Right cardiac atrium (tissue), 5 donors: ENCODE measurements at places on chromosomes 6 and 20.

GRCh38 chr6:166736634-166737033, 109.6 kb upstream of the RPS6KA2 start:
- no peak for DNase-seq

DNA sequence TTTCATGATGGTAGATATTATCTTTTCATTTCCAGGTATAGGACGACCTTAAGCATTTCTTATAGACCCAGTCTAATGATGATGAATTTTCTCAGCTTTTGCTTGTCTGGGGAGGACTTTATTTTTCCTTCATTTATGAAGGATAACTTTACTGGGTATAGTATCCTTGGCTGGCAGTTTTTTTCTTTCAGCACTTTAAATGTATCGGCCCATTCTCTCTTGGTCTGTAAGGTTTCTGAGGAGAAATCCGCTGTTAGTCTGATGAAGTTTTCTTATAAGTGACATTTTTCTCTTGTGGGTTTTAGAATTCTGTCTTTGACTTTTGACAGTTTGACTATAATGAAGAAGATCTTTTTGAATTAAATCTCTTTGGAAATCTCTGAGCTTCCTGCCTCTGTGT, 144.7 kb upstream of the SLC22A23 start:
- DNase-seq: no peak

GRCh38 chr6:1884313-1884712, 274.6 kb downstream of the FOXC1 start:
- no peak for DNase-seq

GRCh38 chr20:57395111-57395966, 4.1 kb downstream of the RBM38 start:
- DNase-seq: peak; percentile 94

- DNase-seq: no peak
Observed at GRCh38 chr6:159172091-159172491, 2.9 kb downstream of the FNDC1 start.

- DNase-seq: no peak
Observed at GRCh38 chr6:133542056-133542821, 301.1 kb downstream of the EYA4 start.

DNA sequence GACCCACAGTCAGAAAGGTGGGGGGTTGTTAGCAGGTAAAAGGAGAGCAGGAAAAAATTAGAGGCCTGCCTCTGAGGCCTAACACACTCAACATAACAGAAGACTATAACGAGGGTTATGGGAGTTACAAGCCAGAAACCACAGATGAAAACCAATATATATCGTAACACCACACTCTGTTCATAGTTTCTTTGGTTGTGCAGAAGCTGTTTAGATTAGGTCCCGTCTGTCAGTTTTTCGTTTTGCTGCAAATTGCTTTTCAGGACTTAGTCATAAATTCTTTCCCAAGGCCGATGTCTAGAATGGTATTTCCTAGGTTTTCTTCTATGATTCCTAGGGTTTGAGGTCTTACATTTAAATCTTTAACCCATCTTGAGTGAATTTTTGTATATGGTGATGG, 3.7 kb upstream of the MAP3K5 start:
- DNase-seq: no peak

DNA sequence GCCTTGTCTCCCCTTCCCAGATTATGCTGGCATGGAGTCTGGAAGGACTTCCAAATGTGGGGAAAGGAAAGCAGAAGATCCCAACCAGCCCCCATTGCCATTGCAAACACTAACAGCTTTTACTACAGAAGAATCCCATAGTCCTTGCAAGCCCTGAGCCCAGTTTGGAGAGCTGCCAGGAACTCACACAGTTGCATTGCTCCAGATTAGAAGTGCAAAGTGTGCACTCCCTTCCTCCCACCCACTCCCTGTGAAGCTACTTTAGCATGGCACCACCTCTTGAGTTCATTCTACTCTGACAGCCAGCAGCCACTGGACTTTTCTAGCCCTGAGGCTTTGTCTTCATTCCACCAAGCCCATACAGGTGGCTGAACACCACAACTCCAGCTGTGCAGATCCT, 67.6 kb downstream of the SLC22A2 start:
- no peak for DNase-seq

- DNase-seq: no peak
Observed at GRCh38 chr20:59993736-59994430, 35.7 kb downstream of the CDH26 start.

- DNase-seq: no peak
Observed at GRCh38 chr6:75135450-75135849, 70.4 kb downstream of the COL12A1 start.

DNA sequence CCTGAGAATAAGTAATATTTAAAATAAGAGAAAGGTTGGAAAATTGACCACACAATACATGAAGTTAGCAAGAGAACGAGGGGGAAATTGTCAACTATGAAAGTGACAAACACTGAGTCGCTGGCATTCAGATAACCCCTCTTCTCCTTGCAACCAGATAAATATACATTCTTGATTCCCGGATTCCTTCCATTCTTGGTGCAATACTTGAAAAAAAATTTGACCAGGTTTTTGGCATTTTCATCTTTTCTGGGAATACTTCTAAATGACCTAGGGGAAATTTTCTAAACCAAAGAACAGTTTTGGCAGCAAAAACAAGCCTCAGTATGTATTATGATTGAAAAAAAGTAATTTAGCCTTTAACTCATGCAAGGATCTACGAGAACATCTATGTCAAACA, 164.0 kb downstream of the PDE7B start:
- no peak for DNase-seq

GRCh38 chr6:8236956-8237355, 134.6 kb upstream of the EEF1E1 start:
- DNase-seq: no peak

DNA sequence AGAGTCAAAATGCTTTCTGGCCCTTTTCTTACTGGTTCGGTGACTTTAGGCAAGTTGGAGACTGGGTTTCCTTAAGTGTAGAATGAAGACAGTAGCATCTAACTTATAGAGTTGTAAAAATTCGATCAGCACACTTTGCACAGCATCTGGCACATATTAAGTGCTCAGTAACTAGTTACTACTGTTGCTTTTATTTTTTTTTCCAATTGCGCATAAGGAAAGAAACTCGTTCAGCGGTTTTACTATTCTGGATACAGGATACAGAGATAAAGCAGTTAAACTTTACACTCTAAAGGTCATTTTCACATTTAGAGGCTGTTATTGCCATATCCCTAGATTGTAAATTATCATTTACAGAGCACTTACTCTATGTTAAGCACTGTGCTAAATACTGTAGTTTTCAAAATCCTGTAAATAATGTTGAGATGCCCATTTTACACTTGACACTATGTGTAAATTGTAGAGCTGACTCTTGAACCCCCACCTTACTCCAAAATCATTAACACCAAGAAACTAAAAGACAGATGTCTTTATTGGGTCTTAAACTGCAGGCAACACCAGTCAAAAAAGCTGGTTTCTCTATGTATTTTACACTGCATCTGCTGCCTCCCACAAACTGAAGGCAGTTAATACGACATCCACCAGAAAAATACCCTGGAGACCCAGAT, 886 bp downstream of the ROMO1 start:
- no peak for DNase-seq

DNA sequence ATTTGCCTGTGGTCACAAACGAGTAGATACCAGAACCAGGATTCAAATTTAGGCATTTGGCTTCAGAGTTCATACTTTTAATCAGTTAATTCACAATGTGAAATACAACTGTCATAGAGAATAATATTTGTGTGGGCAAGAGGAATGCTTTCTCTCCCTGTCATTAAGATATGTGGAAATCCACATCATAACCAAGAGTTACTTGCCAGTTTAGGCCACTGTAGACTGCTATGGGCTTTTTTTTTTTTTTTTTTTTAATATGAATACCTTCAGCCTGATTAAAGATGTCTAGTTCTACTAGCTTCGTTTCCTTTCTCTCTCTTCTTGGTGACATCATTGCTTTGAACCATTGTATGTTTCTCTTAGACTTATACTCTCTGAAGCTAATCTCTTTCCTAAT, 244.9 kb downstream of the ZFAND3 start:
- no peak for DNase-seq

DNA sequence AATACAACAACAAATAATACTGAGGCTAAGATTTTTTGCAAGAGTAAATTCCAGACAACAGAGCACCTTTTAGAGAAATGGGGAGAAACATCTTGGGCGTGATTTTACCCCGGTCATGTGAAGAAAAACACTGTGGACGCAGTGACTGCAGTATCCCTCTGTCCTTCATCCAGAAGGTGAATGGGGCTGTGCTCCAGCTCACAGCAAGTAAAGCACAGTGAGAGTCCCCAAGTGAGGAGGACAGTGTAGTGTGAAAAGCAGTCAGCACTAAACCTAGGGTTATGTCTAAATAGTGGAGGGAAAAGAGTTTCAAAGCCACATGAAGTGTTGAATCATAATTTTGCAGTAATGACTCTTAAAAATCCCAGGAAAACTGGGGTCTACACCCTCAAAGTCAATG, 338.4 kb downstream of the PACRG start:
- DNase-seq: no peak

DNA sequence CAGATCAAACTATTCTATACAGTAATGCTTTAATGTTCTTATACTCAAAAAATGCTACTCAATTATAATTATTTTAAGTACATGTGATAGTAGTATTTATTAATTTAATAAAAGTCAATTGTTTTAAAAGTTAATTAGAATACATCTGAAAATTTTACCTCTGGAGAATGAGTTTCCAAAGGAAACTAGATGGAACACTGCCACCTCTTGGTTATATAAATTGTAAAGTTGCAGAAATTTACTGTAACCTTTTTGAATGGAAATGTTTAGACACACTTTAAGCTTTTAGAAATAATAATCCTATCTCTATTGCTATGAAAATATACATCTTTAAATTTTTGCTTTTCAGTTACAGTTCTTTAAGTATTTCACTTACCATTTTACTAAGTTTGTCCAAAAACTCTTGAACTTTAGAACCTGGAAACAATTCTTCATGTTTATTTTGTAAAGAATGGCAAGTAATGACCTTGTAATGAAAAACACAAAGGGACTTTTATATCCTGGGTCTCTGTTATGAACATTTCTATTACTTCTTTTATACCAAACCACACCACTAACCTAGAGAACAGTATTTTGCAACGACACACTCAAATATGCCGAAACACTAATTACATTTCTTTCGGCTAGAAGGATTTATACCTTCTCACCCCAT, 10.9 kb upstream of the BMP5 start:
- DNase-seq: no peak

GRCh38 chr6:144008846-144009245, 787 bp upstream of the PLAGL1 start:
- no peak for DNase-seq

GRCh38 chr6:40131675-40132074, 197.4 kb upstream of the MOCS1 start:
- DNase-seq: no peak

DNA sequence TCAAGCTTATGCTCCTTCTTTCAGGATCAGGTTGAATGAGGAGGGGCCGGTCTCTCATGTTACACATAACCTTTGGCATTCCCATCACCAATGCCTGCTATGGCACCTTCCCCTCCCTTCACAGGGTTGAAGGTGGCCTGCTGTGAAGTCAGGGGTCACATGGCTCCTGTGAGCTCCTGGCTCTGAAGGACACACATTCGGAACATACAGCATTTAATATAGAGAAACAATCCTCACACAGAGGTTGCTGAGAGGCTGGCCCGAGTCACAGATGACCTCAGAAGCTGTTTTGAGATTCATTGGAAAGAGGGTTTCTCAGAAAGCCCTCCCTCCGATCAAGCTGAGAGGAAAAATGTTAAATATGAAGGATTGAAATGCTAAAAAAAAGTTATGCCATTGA, 82.1 kb downstream of the PSMG4 start:
- no peak for DNase-seq

DNA sequence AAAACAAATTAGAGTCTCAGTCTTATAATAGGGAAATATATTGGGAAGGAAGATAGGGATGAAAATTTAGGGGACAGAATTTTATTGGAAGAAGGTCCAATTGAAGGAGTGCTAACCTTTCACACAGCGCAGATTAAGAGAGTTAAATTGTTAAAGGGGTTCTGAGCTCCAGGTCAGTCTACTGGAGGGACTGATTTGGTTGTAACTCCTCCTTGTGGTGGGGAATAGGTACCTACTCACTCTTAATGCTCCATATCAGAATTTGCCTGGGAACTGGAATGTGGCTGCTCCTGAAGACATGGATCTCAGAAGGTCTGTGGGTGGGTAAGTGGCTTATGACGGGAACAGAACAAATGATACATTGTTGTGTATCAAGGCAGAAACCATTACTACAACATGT, 143.5 kb downstream of the FLRT3 start:
- DNase-seq: no peak

GRCh38 chr6:138572167-138572875, 73.0 kb upstream of the NHSL1 start:
- DNase-seq: peak; percentile 84

DNA sequence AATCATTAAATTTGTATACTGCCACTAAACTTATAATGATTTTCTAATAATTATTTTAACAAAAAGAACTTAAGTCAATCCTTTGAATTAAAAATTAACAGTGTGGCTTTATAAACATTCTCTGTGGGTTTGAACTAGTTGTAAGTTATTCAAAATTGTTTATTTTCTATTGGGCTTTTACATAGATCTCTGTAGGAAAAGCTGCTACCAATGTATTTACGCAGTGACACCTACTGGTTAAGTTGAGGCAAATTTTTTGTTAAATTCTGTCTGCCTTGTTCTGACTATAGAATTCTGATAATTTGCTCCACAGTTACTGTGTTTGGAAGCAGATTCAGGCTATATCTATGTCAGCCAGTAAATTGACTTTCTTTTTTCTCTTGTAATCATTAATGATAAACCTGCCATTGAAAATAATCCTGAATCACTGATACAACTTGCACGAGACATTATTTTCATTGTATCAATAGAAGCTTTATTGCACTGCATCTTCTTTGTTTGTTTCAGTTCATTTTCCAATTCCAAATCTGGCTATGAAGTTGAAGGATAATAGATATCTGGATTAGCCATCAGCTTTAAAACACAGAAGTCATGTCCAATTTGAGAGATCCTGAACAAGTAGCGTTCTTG, 66.0 kb upstream of the UTRN start:
- DNase-seq: no peak

- no peak for DNase-seq
Observed at GRCh38 chr6:117603821-117604220, 1.5 kb upstream of the GOPC start.

- peak; percentile 85 for DNase-seq
Observed at GRCh38 chr20:23050076-23050838, 785 bp upstream of the THBD start.

GRCh38 chr6:53315086-53315724, 33.5 kb downstream of the ELOVL5 start:
- DNase-seq: no peak

DNA sequence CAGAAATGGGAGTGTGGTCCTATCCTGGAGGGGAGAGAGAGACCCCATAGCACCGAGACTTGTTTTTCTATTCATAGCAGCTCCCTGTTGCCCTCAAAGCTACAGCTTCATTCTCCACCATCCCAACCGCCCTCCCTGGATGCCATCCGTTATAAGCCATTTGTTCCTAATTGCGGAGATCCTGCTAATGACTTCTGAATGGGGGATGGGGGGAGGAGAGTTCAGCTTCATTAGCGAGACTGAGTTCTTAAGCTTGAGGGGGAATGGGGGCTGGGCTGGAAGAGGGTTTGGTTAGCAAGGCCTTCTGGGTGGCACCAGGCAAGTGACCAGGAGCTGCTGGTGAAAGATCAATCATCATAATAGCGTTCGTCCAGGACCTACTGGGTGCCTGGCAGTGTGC, 27.1 kb downstream of the FOXP4 start:
- DNase-seq: no peak
